ENCODE measurements at places on chromosomes 12 and 14. TPM values are rescaled to one million over a fixed set of nuclear protein-coding genes. Genes with fewer than 3 reads are reported as not detected.

GRCh38 chr14:66603945-66604344 is 96.0 kb downstream of the GPHN start:
- no peak for DNase-seq

- no peak for DNase-seq
Observed at GRCh38 chr14:52303236-52303635, 10.9 kb upstream of the PTGER2 start.

GRCh38 chr12:114668886-114669288 is 15.1 kb downstream of the TBX3 start:
- DNase-seq = no peak

DNA sequence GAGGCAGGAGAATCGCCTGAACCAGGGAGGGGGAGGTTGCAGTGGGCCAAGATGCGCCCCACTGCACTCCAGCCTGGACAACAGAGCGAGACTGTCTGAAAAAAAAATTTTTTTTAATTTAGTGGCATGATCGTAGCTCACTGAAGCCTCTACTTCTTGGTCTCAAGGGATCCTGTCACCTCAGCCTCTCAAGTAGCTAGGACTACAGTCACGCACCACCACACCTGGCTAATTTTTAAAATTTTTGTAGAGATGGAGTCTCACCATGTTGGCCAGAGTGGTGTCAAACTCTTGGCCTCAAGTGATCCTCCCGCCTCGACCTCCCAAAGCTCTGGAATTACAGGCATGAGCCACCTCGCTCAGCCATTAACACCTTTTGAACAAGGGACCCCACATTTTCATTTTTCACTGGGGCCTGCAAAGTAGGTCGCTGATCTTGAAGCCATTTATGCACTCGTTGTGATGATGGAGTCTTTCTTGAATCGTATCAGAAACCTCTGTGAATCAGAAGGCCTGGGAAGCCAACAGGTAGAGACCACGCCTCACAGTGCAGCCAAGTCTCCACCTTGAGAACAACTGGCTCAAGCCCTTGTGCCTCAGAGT is 5.9 kb downstream of the HCAR1 start:
- DNase-seq = no peak

GRCh38 chr14:70770490-70770889 is 38.8 kb downstream of the MAP3K9 start:
- DNase-seq = no peak

DNA sequence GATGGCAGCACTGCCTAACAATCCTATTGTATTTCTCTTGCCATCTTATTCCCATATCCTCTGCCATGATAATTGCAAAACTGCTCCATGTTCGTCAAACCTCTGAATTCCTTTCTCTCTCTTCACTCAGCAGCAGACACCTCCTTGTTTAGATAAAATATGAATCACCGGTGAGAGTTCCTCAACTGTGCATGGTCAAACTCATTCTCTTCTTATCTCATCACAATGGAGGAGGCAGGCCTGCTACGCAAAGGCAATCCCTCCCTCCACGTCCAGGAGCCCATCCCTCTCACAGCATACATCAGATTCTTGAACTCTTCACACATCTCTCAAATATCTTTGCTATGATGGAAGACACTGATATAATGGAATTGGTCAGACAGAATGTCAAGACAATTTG is 90.1 kb upstream of the DAAM1 start:
- peak; percentile 95 for DNase-seq

DNA sequence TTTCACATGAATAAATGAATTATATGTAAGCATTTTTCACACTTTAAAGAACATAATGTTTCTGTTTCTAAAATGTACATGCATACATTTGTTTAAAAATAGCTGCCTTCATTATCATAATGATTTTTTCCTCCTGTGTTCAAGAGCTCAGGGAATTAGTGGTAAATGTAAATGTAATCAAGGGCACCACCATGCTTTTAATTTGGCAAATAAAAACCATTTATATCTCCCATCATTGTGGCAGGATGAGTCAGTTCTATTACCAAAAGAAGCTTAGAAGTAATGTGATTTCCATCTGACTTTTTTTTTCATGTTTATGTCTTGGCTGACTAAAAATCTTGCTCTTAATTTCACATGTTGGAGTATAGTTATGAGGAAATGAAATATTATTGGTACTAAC is 176.1 kb downstream of the GXYLT1 start:
- DNase-seq = no peak

GRCh38 chr12:53985994-53986685 is 1.2 kb downstream of the HOXC10 start:
- DNase-seq = no peak

- no peak for DNase-seq
Observed at GRCh38 chr12:90207799-90208198, 499.2 kb upstream of the ATP2B1 start.

GRCh38 chr14:21768116-21768874 is 94.7 kb upstream of the OR4E1 start:
- no peak for DNase-seq

- DNase-seq = no peak
Observed at GRCh38 chr12:117412465-117413188, 51.2 kb upstream of the NOS1 start.

DNA sequence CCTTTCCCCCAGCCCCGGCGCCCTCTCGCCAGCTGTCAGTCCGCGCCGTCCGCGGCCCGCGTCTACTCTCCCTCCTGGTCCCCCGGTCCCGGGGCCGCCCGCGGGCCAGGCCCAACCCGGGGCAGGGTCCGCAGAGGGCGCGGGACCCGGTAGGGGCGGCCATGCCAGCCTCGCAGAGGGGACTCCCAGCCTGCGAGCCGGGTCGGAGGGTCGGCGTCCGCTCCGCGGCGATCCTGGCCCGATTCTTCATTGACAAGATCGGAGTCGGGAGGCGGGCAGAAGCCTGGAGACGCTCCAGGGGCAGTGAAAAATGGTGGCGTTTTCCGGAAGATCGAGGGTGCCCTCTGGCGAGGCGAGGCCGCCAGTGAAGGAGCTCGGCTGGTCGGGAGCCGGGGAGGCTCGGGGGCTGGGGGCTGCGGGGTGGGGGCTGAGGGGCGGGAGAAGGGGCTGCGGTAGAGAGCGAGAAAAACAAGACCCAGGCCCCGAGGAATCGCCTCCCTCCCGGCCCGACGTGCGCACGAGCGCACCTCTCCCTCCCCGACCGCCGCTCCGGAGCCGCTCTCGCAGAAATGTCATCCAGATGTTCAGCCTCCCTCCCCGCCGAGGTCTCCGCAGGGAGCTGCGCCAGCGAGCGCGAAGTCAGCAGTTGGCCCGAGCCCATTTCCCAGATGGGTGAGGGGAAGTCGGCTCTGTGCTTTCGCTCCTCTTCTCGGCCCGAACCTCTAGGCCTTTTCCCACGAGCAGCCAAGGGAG is 647 bp upstream of the TGFB3 start:
- DNase-seq = peak; percentile 81

GRCh38 chr12:101567918-101568317 is 26.9 kb upstream of the MYBPC1 start:
- DNase-seq = no peak

- DNase-seq = no peak
Observed at GRCh38 chr14:85947461-85948139, 417.7 kb downstream of the FLRT2 start.

AKAP6 gene
- 2.2 TPM for total RNA-seq

DPF3 gene
- 16.3 TPM for total RNA-seq

KLHL33 gene
- 0.18 TPM for total RNA-seq

PTPN6 gene
- total RNA-seq = not detected

FOXA1 gene
- total RNA-seq = not detected

ART4 gene
- total RNA-seq = 0.36 TPM

LRP1-AS gene
- not detected for total RNA-seq

GPATCH2L gene
- 47.9 TPM for total RNA-seq

Data from fibroblast of the aortic adventitia (primary cell).